ENCODE measurements at places on chromosomes 11 and 22.

GRCh38 chr11:13047884-13048283, 38.8 kb downstream of the RASSF10 start:
- no peak for DNase-seq

DNA sequence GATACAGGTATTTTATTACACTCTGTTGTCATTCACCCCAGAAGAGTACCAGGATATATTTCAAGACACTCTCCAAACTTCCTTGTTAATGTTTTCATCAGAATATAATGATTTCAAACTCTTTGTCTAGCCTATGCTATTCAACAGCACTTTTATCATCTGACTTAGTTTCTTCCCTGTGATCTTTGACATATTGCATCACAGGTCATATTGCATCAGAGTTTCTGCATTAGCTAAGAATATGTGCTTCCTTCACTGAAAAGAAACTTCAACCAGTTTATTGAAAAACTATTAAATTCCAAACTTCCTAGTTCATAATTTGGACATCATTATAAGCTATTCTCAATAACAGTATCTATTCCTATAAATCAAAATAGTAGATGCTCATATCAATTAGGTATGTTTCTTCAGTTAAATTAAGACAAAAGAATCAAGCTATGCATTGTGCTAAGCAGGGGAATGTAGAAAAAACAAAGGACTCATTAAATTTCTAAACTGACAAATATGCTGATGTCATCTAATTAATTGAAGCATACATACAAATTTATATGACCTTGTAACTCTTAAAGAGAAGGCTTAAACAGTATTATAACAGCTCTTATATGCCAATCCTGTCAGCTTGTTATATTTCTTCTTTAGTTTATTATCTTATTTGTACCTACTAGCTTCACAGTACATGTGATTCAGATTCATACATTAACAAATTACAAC, 361.8 kb upstream of the LUZP2 start:
- no peak for DNase-seq

DNA sequence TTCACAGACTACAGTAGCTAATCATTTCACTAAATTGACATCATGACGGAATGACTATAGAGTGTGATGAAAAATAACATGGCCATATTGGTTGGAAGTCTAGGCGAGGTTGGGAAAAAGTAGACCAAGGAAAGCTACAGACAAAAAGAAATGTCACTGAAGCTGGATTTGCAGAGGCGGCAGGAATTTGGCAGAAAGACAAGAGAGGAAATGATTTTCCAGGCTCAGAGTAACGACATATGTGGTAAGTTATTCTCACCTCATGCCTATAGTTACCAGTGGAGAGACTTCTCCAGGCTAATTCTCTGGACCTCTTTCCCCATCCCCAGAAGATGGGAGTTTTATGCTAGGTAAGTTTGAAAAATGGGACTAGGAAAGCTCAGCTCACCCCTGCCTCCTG, 1005.8 kb upstream of the CCDC90B start:
- no peak for DNase-seq

GRCh38 chr11:8942518-8943066, at the start of gene ASCL3:
Gene ASCL3 (minus strand): TSS chr11:8943016. CDS start chr11:8938161, 4,855 bp downstream.
- no peak for DNase-seq

DNA sequence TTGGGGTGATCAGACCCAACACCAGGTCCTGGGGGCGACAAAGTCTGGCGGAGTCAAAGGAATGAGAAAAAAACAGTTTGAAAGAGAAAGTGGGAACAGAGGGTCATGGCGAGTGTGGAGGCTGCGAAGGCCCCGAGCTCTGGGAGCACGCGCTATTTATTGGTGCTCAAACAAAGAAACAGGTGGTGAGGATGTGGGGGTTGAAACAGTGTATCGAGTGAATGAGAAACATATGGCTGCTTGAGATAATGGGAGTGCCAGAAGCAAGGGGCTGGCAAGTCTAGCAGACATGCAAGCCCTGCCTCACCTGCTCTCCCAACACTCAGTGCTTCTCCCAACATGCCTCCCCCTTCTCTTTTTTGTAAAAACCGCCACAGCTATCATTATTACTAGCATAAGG, 7.8 kb upstream of the DUSP18 start:
- DNase-seq, result no peak

DNA sequence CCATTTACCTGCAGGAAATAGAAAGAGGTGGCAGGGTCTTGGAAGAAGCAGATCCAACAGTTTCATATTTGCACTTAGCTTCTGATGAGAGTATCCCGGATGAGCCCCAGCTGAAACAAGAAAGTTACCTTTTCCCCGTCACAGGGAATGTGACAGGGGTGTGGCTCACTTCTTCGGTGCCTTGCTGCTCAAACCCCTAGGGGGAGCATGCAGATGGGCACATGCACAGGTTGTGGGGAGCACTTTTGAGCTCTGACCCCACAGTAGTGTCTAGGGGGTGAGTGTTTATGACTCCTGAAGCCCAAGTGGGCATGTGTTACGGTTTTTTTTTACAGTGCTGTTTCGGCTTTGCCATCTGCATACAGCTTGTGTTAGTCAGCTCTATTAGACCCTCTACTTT, 1221.0 kb downstream of the JRKL start:
- DNase-seq, result no peak

DNA sequence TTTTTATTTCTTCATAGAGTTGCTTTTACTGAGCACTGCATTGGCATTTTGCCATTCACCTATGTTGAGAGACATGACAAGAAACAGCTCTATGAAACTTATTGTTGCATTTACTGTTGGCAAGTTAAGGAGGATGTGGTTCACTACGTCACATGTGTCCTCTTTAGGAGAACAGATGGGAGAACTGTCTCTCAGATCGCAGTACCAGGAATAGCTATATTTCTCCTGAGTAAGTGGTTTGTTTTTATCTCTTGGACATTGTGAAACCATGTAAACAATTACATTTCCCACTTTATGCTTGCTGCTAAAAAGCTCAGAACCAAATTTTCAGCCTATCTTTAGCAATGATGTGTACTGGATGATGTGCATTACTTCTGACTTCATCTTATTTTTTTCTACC, 34.8 kb upstream of the PSMA1 start:
- DNase-seq, result no peak

- no peak for DNase-seq
Measured at GRCh38 chr22:48262596-48263430, 1500.4 kb downstream of the TBC1D22A start.

DNA sequence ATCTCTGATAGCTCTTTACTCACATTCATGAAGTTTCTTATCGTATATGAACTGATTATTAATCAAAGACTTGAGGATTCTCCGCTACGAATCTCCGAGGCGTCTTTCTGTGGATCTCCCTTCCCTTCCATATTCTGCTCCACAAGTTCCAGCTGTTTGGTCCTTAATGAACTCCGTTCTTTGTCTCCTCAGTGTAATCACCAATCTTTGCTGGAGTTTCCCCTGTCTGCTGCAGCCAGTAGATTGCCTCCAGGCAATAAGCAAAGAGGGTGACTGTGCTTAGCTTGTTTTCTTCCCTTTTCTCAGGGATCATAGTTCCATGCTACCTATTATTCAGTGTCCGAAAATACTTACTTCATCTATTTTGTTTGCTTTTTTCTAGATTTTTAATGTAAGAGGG, 169.6 kb upstream of the FOLH1 start:
- DNase-seq, result no peak

DNA sequence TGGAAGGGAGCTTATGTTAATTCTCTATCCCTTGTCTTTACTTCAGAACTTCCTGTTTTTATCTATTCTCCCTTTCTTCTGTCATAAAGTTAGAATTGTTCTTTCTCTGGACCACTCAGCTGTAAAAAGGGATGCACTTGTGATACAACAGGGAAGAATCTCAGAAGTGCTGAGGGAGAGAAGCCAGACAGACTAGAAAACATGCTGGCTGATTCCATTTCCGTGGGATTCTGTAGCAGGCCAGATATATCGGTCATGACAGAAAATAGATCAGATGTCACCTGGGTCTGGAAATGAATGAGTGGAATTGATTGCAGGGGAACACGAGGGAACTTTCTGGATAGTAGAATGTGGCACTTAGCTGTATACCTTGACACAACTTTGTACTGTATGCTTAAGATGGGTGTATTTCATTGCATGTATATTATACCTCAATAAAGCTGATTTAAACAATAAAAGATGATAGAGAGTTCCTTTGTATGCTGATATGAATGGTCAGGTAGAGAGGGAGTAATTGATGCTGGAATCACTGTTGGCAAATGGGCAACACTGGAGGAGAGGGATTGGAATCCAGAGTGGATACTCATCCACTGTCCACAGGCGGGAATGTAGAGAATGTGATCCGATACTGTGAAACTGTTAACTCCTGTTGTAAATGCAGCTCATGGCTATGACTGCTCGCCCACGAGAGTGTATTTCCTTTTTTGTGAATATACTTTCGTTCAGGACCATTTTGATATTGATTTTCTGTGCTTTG, 59.6 kb downstream of the ATXN10 start:
- no peak for DNase-seq

- DNase-seq, result no peak
Measured at GRCh38 chr11:12205330-12205729, 94.9 kb downstream of the MICAL2 start.

GRCh38 chr11:115695677-115696364, 191.6 kb upstream of the CADM1 start:
- DNase-seq, result no peak

DNA sequence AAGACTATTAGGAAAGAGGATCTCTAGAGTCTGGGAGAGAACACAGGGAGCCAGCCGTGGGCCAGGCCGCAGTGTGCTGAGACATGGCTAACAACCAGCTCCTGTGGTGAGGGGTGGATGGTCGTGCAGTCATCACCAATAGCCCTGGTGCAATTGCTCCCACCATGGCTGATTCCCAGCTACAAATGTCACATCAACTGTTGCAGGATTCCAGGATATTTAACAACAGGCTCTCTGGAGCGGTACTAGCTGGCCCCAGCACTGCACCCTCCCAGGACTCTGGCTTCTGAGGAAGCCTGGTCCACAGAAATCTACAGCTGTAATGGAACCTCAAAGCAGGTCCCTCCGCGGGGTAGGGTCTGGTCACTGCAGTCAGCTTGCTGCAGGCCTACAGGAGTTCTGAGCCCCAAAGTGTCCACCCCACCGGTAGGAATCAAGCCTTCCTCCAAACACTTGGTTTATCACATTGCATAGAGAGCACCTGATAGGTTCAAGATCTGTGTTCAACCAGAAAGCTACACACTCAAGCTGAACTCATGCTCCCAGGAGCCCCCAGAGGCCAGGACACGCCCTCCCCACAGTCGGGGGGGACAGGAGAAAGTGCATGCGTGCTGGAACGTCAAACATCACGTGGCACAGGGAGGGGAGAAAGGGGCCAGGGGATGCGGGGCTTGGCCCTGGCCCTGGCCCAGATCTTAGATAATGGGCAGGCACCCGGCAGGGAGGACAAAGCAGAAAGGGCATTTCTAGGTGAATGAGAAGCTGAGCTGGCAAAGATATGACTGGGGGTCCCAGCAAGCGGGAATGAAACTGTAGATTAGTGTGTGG, 609.0 kb downstream of the TBC1D22A start:
- no peak for DNase-seq

DNA sequence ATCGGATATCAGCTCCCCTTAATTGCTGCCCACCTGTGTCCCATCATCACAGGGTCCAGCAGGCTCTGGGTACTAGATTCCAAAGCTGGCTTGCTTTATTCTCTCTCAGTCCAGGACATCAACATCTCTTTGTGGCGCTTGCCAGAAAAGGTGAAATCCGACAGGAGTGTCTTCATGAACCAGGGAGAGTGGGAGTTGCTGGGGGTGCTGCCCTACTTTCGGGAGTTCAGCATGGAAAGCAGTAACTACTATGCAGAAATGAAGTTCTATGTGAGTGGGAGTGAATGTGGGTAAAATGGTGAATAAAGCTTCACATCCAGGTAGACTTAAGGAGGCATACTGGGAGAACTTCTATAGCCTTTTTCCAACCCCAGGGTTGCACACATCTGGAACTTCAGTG, 11.0 kb downstream of the HTR3A start:
- no peak for DNase-seq

DNA sequence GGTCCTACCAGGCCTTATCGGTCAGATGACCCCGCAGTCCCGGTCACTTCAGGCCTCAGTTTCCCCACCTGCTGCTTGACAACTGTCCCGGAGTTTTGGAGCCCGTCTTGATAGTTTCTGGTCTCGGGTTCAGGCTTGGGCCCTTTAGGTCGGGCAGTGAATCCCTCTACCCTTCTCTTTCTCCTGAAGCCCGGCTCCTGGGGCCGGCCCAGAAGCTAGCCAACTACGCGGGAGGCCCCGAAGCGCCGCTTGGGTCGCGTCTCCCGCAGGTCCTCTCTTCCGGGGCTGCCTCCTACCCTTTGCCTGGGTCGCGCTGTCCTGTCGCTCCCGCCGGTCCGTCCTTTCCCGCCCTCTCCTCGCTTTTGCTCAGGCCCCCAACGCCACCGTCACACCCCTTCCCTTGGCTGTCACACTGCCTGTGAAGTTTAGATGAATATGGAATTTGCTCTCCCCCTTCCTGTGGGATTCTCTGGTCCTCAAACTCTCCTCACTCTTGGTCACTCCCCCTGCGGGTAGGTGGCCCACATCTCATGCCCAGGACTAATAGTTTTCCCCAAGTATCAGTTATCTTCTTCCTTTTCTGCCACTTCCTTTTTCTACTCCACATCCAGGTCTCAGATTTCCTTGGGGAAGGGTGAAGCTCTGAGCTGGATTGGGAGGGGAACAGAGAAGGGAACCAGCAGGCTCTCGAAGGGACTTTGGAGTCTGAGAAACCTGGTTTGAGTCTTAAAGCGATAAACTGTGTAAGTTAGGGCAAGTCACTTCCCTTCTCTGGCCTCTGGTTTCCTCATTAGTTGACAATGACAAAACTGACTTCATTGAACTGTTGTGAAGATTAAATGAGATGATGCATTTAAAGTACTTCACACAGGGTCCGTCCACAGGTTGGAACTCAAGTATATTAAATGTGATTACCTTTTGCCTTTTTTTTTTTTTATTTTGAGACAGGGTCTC, 790 bp downstream of the RAB1B start:
- DNase-seq, result no peak

- DNase-seq, result no peak
Measured at GRCh38 chr22:42462016-42462415, 29.8 kb upstream of the NFAM1 start.

- DNase-seq, result peak; percentile 22
Measured at GRCh38 chr11:35077709-35078469, 61.1 kb upstream of the CD44 start.

- DNase-seq, result no peak
Measured at GRCh38 chr11:108902027-108902469, 237.2 kb downstream of the DDX10 start.

DNA sequence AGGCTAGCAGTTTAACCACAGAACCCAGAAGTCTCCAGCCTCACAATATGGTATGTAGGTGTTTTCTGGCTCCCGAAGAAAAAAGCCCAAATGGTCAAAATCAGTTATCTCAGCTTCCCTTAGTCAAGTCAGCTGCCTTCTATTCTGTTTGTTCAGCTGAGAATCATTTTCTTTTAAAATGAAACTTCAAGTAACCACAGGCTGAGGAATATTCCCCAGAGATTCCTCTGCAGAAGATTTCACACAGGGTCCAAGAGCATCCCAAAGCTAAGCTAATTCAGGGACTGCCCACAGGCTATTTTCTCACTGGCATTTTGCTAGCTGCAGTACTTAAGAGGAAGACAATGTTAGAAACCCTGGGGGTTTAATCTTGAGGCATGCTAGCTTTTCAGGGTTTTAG, 977.0 kb upstream of the CHORDC1 start:
- DNase-seq, result no peak

- no peak for DNase-seq
Measured at GRCh38 chr11:121929581-121929980, 186.4 kb downstream of the BLID start.
